ENCODE measurements at places on chromosomes 5 and 9.

DNA sequence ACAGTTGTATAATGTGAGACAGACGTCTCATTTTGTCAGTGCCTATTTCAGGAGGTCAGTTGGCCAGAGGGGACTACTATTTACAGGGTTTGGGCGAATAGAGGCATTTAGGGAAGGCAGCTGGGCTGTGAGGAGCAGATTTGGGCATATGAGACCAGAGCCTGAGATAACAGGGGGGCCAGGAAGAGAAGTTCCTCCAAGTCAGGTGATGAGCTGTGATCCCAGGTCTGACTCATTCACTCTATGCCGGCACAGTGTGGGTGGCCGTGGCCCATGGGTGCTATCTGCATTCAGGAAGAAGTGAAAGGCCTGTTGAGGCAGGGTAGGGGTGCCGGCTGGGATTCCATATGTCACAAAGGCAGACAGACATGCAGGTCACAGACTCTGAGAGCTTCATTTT, 142.8 kb downstream of the PDZD2 start:
- no peak for DNase-seq

DNA sequence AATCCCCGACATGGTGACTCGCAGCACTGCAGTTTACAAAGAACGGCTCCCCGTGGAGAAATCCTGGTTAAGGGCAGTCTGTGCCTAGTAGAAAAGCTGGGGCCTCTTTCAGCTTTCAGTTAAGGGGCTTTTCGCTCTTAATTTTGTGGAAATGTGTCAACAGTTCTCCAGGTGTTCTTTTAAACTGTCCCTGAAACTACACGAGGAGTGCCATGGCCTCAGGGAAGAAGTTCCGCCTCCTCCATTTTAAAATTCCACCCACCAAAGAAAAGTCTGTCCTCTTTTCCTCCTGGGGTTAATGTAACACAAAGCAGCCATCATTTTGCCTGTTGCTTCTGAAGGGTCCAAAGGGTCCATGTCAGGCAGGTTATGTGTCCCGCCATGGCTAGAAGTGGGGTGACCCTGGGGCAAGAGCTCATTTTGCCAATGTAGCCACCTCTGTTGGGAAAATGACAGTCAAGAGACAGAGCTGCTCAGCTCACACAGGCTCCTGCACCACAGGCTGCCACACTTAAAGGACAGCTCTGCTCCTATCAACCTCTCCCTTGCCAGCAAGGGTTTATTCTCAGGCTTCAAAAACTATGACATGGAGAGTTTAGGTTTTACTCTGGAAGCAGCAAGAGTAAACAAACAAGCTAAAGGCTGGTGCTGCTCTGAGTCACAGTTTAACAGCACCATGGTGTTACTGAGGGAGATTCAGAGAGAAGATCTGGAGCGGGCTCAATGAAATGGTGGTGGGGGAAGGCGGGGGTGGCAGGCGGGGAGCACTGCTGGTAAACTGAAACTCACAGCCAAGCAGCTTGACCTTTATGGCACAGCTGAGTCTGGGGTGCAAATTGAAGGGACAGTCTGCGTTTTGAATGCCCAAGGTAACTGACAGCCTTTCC, 3.2 kb downstream of the WHRN start:
- no peak for DNase-seq

GRCh38 chr5:41539454-41539853, 29.1 kb upstream of the PLCXD3 start:
- DNase-seq, result no peak

DNA sequence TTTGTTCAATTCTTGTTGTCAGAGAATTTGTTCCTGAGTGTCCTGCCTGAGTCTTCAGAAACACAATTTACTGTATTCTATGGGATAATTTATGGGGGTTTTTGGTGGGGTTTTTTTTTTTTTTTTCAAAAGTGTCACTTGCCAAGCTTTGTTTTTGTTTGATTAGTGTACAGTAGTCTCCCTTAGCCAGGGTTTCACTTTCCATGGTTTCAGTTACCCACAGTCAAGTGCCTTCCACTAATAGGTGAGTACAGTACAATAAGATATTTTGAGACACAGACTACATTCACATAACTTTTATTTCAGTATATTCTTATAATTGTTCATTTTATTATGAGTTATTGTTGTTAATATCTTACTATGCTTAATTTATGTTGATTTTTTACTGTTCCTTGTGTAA, 25.0 kb upstream of the AUH start:
- DNase-seq, result no peak

DNA sequence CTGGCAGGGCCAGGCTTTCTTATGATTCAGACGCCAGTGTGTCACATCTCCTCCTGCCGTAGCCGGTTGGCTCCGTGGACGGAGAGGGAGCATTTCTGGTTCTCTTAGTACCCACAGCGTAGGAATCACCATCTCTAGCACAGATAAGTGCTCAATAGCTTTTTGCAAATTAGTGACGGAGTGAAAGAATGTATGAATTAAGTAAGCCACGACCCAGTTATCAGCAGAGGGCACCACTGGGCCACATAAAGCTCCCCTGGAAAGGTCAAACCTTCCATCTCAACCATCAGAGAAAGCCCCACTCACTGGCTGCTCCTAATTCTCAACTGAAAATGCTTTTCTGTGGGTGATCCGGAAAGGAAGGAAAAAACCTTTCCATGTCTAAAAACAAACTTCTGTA, 317.0 kb upstream of the ADCY2 start:
- DNase-seq, result no peak

- DNase-seq, result no peak
These were observed 28.7 kb downstream of the ANKRD33B start for GRCh38 chr5:10592601-10593000.

- no peak for DNase-seq
These were observed 490.8 kb downstream of the TLE4 start for GRCh38 chr9:80062567-80062966.

DNA sequence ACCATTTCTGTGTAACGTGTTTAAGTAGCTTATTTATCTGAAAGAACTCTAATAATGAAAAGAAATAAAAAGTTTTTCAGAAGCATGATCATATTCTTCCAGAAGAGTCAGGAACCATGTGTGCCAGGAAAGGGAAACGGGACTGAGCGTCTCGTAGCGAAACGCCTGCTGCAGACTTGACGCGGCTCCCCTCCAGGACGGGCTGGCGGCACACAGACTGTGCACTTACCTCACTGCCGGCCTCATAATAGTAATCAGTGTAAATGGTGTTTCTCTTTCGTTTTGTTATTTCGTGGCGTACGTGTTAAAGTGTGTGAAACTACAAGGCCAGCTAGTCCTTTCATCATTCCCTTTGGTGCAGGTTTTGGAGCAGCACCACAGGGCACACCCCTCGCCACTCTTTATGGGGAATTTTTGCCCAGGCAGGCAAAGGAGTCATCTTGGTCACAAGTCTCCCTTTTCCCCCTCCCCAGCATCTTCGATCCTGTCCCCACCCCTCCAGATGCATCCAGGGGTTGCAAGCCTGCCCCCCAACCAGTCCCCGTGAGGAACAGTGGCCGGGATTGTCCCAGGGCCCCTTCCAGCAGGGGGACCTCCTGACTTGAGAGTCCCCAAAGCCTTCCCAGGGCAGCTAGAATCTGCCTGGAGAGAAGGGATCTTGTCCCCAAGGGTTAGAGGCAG, 233.1 kb downstream of the FANCC start:
- DNase-seq, result no peak

DNA sequence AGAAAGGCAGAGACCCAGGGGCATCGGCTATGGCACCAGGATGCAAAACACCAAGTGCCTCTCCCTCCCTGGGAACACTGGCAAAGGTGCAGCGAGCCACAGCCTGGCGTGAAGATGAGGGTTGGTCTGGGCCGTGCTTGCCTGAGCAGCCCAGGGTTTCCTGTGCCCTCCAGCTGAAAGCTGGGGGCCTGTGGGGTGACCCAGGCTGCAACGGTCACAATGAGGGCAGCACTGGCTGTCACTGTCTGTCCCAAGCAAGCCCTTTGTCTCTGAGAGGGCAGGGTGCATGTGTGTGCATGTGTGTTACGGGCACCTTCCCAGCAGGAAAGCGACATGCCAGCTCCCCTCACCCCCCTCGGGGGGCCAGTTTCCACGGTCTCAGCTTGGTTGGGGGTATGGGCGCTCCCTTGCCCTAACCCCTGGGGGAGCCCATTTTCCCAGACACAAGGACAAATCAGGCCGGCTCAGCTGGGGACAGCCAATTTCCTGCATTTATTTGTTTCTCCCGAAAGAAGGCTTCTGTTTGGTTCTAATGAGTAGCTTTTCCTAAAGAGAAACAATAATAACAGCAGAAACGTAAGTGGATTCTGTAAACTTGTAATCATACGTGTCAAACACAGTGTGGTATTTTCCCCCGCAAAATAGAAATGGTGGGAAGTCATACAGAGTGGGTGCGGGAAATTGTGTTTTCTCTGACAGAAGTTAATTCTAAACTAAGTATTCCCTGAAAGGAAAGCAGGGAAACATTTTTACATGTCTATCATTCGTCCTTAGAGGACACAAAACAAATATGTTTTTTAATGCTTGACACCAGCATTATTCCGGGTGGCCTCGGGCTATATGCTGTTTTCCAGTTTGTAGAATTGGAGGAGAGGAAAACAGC, 21.3 kb downstream of the MRPL36 start:
- DNase-seq, result no peak

DNA sequence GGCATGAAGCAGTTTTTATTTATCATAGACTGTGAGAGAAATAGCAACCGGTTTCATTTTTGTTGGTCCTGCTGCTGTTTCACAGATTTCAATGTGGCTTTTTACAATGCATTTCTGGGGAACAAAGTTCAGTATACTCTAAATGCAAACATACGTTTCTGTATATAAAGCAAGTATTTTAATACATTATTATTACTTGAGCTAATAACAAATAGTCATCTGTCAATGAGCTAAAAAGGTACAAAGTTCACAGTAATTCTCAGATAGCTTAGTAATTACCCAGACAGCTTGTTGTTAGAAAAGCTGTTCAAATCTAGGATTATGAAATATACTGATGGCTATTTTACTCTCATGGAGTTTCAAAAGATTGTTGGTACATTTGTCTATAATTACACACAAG, 50.8 kb downstream of the PBX3 start:
- DNase-seq, result no peak
